ENCODE measurements at places on chromosomes 6 and 20.

DNA sequence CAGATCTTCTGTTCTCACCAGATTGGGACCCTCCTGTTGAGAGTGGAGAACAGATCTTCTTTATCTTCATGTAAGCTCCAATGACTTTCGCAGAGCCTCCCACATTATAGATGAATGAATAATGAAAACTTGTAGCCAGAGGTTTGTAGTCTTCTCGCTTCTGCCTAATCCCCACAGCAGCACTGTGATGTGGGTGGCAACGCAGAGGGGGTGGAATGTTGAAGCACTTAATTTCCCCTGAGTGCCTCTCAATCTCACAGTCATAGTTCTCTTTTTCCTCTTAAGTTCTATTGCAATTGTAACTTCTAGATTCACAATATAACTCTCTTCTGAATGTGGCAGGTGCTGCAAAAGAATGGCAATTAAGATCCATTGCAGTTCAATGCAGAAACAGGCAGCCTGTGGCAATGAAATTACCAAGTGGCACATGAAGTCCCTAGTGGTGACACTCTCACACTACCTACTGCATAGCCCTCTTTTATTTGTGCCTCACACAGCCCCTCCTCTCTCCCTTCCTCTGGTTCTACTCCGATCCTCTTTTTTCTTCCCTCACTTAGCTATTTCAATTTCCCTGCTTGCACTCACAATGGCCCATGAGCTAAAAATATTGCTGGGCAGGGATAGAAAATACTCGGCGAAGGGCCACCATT, 281.9 kb downstream of the UBE3D start:
- DNase-seq = no peak

GRCh38 chr20:35849706-35850105, 77.9 kb downstream of the PHF20 start:
- no peak for DNase-seq

GRCh38 chr6:138443979-138444378, 40.0 kb downstream of the HEBP2 start:
- DNase-seq = no peak

GRCh38 chr20:10060226-10060625, 25.4 kb downstream of the ANKEF1 start:
- no peak for DNase-seq

- DNase-seq = no peak
These were observed 5.5 kb downstream of the ZNF334 start for GRCh38 chr20:46507760-46508407.

- DNase-seq = no peak
These were observed 336.4 kb upstream of the SOX4 start for GRCh38 chr6:21257125-21257524.

- no peak for DNase-seq
These were observed 96.7 kb upstream of the SLC22A16 start for GRCh38 chr6:110573136-110573535.

DNA sequence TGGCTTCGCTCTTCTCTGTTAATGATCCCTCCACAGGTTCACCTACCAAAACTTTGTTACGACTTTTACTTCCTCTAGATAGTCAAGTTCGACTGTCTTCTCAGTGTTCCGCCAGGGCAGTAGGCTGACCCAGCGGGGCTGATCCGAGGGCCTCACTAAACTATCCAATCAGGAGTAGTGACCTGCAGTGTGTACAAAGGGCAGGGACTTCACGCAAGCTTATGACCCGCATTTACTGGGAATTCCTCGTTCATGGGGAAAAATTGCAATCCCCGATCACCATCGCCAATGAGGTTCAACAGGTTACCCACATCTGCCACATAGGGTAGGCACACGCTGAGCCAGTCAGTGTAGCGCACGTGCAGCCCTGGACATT, 771.4 kb upstream of the DEFB115 start:
- DNase-seq = no peak

DNA sequence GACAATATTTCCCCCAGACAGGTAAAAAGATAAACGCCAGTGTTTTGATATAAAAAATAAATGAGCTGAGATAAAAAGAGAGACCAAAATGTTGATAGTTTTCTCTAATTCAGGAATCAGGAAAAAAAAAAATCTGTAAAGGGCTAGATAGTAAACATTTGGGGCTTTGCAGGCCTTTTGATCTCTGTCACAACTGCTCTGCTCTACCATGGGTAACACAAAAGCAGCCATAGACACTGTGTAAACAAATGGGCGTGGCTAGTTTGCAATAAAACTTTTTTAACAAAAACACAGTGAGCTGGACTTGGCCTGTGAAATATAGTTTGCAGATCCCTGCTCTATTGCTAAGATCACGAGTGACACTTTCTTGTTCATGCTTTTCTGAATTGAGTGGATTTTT, 219.1 kb upstream of the STXBP5 start:
- DNase-seq = no peak

DNA sequence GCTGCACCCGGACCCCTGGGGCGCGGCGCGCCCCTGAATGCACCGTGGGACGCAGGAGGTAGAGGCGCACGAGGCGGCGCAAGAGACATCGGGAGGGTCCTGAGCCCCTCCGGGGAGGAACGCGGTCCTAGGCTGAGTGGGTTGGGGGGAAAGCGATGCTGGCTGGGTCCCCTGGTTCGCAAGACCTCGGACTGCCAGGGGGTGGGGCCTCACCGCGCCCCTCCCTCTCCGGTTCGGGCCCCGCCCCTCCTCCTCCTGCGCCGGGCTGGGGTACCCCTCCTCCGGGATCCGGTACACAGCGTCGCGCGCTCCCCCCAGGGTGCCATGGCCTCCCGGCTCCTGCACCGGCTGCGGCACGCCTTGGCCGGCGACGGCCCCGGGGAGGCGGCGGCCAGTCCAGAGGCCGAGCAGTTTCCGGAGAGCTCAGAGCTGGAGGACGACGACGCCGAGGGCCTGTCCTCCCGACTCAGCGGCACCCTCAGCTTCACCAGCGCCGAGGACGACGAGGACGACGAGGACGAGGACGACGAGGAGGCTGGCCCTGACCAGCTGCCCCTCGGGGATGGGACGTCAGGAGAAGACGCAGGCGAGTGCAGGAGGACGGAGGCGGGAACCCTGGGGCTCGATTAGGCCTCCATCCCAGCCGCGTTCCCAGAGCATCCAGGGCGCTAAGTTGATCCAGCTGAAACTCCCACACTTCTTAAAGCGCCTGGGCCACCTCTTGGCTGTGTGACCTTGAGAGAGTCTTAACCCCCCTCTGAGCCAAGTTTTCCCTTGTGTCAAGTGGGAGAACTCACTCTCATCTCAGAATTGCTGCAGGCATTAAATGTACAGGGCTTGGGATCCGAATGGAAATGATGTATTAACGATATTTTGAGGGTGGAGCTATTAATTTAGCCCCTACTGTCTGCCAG, 541 bp downstream of the SNX21 start:
- DNase-seq = peak; percentile 57

DNA sequence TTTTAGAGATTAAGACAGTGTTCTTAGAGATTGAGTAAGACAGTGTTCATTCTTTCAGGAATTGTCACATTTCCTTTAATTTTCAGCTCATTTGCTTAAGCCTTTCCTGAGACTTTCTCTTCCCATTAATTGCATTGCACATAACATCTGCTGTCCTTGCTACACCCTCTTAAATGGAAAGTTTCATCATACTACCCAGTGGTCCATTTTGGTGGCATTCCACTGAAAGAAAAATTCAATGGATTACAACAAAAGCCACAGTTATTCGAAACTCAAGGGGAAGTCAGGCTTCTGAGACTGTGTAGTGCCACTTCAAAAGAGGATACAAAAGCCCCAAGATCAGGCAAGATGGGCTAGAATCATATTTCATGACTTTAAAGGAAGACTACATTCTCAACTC, 64.0 kb downstream of the RSPO3 start:
- no peak for DNase-seq

DNA sequence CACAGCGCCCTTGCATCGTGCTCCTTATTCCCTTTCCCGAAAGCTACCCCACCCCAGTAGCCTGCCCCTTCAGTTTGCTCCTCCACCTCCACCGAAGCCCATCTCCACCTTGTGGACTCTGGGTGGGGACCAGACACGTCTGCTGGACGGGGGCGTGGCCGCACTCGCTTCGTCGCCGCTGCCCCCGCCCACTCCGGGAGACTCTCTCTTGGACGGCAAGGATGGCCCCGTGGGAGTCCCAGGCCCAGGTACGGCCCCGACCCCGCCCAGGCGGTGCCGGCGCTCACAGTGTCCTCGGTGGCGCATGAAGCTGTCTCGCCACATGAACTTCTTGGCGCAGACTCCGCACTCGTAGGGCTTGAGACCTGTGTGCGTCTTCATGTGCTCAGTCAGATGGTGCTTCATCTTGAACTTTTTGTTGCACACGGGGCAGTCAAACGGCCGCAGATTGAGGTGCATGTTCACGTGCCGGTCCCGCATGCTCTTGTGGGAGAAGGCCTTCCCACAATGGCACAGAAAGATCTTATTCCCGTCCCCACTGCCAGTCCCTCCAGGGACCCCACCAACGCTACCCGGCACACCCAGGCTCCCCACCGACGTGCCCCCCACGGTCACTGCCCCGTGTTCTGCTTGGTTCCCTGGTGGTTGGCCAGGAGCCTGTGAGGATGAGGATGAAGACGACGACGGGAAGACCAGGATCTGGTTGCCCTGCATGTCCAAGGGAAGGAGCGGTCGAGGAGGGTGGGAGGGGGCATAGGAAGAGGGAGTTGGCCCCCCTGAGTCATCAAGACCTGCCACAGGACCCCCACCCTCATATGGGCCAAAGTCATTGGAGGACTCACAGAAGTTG, 1.3 kb upstream of the TAPBP start:
- DNase-seq = no peak

GRCh38 chr6:47922391-47922790, 140.6 kb downstream of the OPN5 start:
- DNase-seq = no peak

DNA sequence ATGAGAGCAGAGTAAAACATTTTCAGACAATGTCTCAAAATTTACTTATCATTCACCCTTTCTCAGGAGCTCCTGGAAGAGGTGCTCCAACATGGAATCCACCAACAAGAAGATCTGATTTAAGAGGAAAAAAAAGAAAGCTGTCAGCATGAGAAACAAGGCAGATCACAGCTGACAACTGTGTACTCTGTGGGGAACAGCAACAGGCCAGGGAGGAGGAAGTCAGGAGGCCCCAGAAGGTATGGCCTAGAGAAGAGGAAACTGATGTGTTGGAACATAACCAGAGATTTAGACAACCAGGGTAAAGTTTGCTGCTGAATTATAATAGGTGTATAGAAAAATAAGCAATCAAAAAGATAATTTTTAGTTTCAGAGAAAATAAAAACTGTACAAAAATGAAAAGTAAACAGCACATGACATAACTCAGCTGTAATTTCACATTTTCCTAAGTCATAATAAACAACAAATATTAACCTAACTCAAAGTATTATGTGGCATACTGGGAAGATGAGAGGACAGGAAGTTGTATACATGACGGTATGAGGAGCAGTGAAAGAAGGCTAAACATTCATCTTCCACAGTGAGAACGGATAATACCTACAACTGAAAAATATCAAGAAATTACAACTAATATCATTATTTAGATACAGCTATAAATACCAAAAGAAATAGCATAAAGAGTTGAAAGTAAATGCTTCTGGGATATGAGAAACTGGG, 113.6 kb upstream of the EMILIN3 start:
- DNase-seq = no peak

GRCh38 chr20:33993576-33994221, at the start of gene RALY:
RALY (plus strand) TSS chr20:33993911; CDS start chr20:34072075, 78,164 bp downstream.
- no peak for DNase-seq
